ENCODE measurements at places on chromosomes 3 and 15. TPM values are rescaled to one million over a fixed set of nuclear protein-coding genes. Genes with fewer than 3 reads are reported as not detected.

The DUOX1 gene
- not detected for total RNA-seq

The SEMA3G gene
- total RNA-seq, result 3.5 TPM

The OTOL1 gene
- not detected for total RNA-seq

The DTWD1 gene
- total RNA-seq, result 9.9 TPM

The NEK10 gene
- 0.30 TPM for total RNA-seq

The NANOGP8 gene
- 0.20 TPM for total RNA-seq

The GOLGA6L4 gene
- total RNA-seq, result 4.7 TPM

The KNL1 gene
- 30.9 TPM for total RNA-seq

The CCDC54 gene
- not detected for total RNA-seq

The SPTBN5 gene
- total RNA-seq, result 2.3 TPM

The IL20RB gene
- 0.07 TPM for total RNA-seq

The GCNT3 gene
- total RNA-seq, result not detected

The SLITRK3 gene
- not detected for total RNA-seq

The GRM7 gene
- not detected for total RNA-seq

The PODXL2 gene
- total RNA-seq, result 1.1 TPM

The ARGFX gene
- total RNA-seq, result not detected

The FOXL2 gene
- not detected for total RNA-seq

The ACTRT3 gene
- 6.1 TPM for total RNA-seq

The SNURF gene
- total RNA-seq, result 8.0 TPM

The TMEM108 gene
- total RNA-seq, result 0.67 TPM

The SLC22A14 gene
- not detected for total RNA-seq

The CAPN3 gene
- total RNA-seq, result 0.67 TPM

The MKRN2OS gene
- total RNA-seq, result not detected

The EIF5A2 gene
- 4.9 TPM for total RNA-seq

The OIP5 gene
- total RNA-seq, result 27.7 TPM

The UBAP1L gene
- total RNA-seq, result 0.20 TPM

The GXYLT2 gene
- total RNA-seq, result 0.64 TPM

The STRA6 gene
- total RNA-seq, result 0.10 TPM

The C3orf85 gene
- total RNA-seq, result not detected

The PLSCR5 gene
- total RNA-seq, result not detected

The MTHFS gene
- total RNA-seq, result 15.7 TPM
